ENCODE measurements at places on chromosomes 5 and 9.

GRCh38 chr5:25107853-25108252 is 463.1 kb upstream of the CDH10 start:
- DNase-seq, result no peak

DNA sequence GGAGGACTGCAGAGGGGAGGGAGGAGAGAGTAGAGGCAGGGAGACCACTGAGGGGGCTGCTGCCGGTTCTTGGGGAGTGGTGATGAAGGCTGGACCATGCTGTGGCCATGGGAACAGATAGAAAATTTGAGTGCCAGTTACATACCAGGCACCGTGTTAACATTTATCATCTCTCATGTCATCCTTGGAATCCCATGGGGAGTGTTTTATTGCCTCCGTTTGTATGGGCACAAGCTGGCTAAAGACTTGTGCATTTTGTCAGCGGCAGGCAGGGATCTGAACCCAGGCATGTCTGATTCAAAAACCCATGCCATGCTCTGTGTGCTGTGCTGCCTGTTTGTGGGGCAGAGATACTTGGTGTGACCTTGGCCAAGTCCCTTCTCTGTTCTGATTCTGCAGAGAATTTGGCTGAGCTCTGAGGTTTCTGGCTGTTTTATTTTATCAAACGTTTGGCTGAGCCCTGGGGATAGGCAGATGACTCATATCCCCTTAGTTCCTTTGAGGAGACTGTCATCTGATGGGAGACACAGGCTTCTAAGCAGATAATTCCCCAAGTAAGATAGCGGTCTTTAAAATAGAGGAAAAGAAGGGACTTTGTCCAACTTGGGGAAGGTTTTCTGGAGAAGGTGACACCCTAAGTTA is 22.2 kb downstream of the COL27A1 start:
- no peak for DNase-seq

DNA sequence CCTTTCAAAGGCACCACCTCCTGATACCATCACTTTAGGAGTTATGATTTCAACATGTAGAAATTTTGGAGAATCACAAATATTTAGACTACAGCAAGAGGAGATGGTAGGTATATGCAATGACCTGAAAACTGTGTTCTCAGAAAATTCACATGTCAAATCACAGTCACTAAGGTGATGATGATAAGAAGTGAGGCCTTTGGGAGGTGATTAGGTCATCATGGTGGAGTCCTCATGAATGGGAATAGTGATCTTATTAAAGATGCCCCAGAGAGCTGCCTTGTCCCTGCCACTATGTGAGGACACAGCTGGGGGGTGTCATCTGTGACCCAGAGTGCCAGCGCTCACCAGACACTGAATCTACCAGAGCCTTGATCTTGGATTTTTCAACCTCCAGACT is 513.5 kb upstream of the TUSC1 start:
- no peak for DNase-seq

DNA sequence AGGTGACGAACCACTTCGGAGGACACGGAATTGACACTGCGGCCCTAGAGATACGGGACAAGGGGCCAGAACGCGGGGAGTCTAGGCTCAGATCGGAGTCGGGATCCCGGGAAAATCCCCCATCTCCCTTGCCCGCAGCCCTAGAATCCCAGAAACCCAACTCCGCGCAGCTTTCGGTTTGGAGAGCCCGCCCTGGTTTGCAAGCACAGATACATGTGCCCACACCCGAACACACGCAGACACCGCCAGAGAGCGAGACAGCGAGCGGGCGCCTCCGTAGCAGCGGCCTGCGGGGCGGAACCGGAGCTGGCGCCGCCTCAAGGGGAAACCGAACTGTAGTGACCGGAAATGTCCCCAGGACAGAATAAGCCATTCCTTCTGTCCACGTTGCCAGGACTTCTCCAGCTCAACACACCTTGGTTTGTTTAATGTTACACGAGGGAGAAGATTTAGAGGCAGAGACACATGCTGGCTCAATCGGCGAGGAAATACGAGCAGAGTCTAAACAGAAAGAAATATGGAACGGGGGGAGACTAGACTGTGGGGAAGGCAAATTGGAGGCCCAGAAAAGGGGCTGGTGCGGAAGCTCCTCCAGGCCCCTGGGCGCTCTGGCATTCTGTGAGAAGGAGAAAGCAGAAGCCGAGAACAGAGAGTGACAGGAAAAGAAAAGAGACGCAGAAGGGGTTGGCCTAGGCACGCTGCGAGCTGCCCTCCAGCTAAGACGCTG is 2.9 kb upstream of the PAX5 start:
- DNase-seq, result peak; percentile 32

- no peak for DNase-seq
Observed at GRCh38 chr5:97096191-97096590, 46.2 kb downstream of the LIX1 start.

GRCh38 chr9:94631599-94631998 is 7.7 kb downstream of the FBP1 start:
- DNase-seq, result no peak

DNA sequence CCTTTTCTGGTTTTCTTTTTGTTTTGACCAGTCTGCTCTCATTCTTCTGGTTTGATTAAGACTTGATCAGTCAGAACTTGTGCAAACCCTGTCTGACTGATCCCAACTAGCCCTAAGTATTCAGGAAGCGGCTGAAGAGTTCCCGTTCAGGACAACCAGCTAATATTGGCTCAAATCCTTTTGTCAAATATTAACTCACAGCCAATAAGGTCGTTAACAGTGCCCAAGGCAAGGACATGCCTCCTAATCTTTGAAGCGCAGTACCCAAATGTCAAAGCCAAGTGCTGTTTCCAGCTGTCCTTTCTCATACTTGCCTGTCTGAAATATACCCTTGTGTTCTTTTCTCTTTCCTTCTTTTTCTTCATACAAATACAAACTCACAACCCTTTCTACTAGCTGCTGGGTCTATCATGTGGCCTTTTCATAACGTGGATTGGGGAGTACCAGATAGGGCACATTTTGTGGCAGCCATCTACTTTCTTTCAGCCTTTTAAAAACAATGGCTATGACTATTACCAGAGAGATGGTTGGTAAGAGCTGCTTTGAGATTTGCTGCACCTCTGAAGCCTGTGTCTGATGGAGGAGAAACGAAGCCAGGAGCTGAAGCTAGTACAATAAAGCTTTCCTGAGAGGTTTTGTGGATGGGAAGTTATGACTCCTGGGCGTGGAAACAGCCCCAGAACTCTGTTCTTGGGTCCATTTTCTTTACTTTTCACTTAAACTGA is 266.4 kb upstream of the ZNF608 start:
- DNase-seq, result no peak

DNA sequence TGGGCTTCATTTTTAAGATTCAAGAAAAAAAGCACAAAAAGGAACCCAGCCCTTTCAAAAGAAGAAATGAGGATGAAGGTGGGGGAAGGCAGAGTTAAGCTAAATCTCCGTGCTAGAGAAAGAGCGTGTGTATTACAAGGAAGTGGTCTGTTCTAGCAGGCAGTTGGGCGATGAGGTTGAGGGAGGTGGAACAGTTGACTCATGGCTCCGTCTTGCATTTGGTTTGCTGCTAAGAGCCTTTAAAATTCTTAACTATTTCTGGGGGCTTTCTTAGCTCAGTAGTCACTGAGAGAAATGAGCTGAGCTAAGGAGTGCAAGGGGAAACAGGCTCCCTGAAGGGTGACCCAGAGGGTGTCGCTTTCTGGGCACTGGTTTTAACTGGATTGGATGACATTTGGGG is 117.4 kb downstream of the GCNT1 start:
- peak; percentile 53 for DNase-seq

All from stimulated activated naive CD4-positive, alpha-beta T cell treated with Interleukin-2 at 50 U/mL for 16 hours (primary cell).